ENCODE measurements at places on chromosomes 11 and 22. TPM values are rescaled to one million over a fixed set of nuclear protein-coding genes. Genes with fewer than 3 reads are reported as not detected.

The CEND1 gene
- not detected for total RNA-seq

The PNPLA3 gene
- total RNA-seq, result 3.7 TPM

The FADS3 gene
- total RNA-seq, result 68.5 TPM

The OR4A47 gene
- total RNA-seq, result not detected

The RIMBP3C gene
- 0.41 TPM for total RNA-seq

The AMOTL1 gene
- total RNA-seq, result 62.5 TPM

The OSM gene
- 1.6 TPM for total RNA-seq

The C11orf42 gene
- not detected for total RNA-seq

The SLC16A8 gene
- total RNA-seq, result not detected

The HTR3B gene
- not detected for total RNA-seq

The PATE4 gene
- total RNA-seq, result not detected

The HNRNPUL2 gene
- 43.1 TPM for total RNA-seq

The CAT gene
- 213 TPM for total RNA-seq

The SLCO2B1 gene
- total RNA-seq, result 204 TPM

The LRP4 gene
- total RNA-seq, result 14.0 TPM

The MYBPC3 gene
- total RNA-seq, result 0.96 TPM

The ABTB2 gene
- total RNA-seq, result 3.2 TPM

The C11orf97 gene
- total RNA-seq, result not detected

The SYNGR1 gene
- 14.0 TPM for total RNA-seq

The F2 gene
- not detected for total RNA-seq

The CCDC89 gene
- total RNA-seq, result 1.2 TPM

The ALG12 gene
- total RNA-seq, result 28.1 TPM

The NPAS4 gene
- total RNA-seq, result not detected

The GSTT2 gene
- 1.1 TPM for total RNA-seq

The MB gene
- 2.2 TPM for total RNA-seq

The NTM gene
- 3.7 TPM for total RNA-seq

The TRPM5 gene
- not detected for total RNA-seq

The VSIG10L2 gene
- not detected for total RNA-seq

The CABP4 gene
- total RNA-seq, result 3.2 TPM

The RBMXL2 gene
- total RNA-seq, result not detected

The C1QTNF5 gene
- total RNA-seq, result 47.6 TPM

The HPX gene
- 1.4 TPM for total RNA-seq

The TUBA8 gene
- total RNA-seq, result 1.7 TPM

The ZNF280B gene
- total RNA-seq, result 0.49 TPM

The GAL3ST3 gene
- not detected for total RNA-seq

The ANKK1 gene
- not detected for total RNA-seq

The PIWIL4 gene
- total RNA-seq, result 2.9 TPM

The SCUBE1 gene
- total RNA-seq, result 36.0 TPM

The ALKBH3 gene
- total RNA-seq, result 27.7 TPM

The IL18 gene
- 49.9 TPM for total RNA-seq

The MMP27 gene
- not detected for total RNA-seq

The SLC22A6 gene
- total RNA-seq, result not detected

The IFITM1 gene
- 128 TPM for total RNA-seq

The MFRP gene
- total RNA-seq, result not detected

The GRIK4 gene
- 4.3 TPM for total RNA-seq

The FAM83F gene
- 0.35 TPM for total RNA-seq

The MRGPRE gene
- not detected for total RNA-seq

The MIAT gene
- total RNA-seq, result 6.1 TPM

The SLC5A4 gene
- total RNA-seq, result 1.6 TPM
